ENCODE measurements at places on chromosomes 3 and 15. TPM values are rescaled to one million over a fixed set of nuclear protein-coding genes. Genes with fewer than 3 reads are reported as not detected.

ATP13A5 gene
- not detected for total RNA-seq

LINGO1 gene
- not detected for total RNA-seq

NMB gene
- total RNA-seq = 3.8 TPM

REC114 gene
- not detected for total RNA-seq

ROPN1 gene
- not detected for total RNA-seq

ITIH1 gene
- total RNA-seq = not detected

MKRN3 gene
- total RNA-seq = 1.3 TPM

CCR1 gene
- 52.2 TPM for total RNA-seq

ADAMTS17 gene
- 0.31 TPM for total RNA-seq

EDC3 gene
- total RNA-seq = 69.4 TPM

TGFBR2 gene
- total RNA-seq = 37.3 TPM

EFCC1 gene
- not detected for total RNA-seq

FBN1 gene
- 0.59 TPM for total RNA-seq

SLC22A14 gene
- total RNA-seq = 0.28 TPM
